ENCODE measurements at places on chromosomes 6 and 20. TPM values are rescaled to one million over a fixed set of nuclear protein-coding genes. Genes with fewer than 3 reads are reported as not detected.

The ANKRD66 gene
- total RNA-seq: not detected

The BMP2 gene
- 0.84 TPM for total RNA-seq

The RFX6 gene
- not detected for total RNA-seq

The WFDC12 gene
- not detected for total RNA-seq

GRCh38 chr6:70151616-70152015 is 151.3 kb downstream of the COL9A1 start:
- no peak for DNase-seq

- DNase-seq: peak; percentile 84
These were observed at the start of gene DUSP22 for GRCh38 chr6:291697-292505. TSS of gene DUSP22 (plus strand) at chr6:292487. CDS start at chr6:292540, 53 bp downstream.

- DNase-seq: peak; percentile 43
These were observed 60.4 kb downstream of the HAO1 start for GRCh38 chr20:7879883-7880282.

DNA sequence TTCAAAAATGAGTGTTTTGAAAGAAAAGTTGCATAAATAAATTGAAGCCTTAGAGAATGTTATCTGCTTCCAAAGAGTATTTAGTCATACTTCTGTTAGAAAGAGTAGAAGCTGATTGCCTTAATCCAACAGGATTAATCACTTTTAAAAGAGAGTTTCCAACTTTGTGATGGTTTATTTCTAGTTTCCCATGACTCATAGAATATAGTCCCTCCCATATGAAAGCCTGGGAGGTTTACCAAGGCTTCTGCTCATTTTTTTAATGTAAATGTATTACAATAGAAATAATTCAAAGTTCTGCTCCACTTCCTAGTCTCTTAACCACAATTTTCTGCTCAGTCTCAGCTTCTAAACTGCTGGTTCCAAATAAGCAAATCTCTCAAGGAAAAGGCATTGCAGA is 118.0 kb upstream of the IRAK1BP1 start:
- peak; percentile 10 for DNase-seq

DNA sequence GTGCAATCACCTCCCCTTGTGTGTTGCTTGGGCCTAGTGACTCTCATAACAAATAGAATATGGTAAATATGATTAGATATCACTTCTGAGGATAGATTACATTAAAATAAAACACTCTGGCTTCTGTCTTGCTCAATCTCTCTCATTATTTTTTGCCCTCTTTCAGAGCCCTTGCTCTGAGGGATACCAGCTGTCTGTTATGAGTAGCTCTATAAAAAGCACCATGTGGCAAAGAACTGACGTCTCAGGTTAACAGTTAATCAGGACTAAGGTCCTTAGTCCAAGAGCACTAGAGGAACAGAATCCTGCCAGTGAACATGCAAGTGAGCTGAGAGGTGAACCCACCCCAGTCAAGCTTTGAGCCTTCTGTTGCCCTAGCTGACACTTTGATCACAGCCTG is 402.2 kb upstream of the HTR1E start:
- DNase-seq: no peak

- DNase-seq: no peak
These were observed 4.0 kb downstream of the KIZ start for GRCh38 chr20:21129861-21130260.

GRCh38 chr6:15132167-15132566 is 113.7 kb upstream of the JARID2 start:
- DNase-seq: no peak

GRCh38 chr6:41786451-41787218 is 859 bp upstream of the TOMM6 start:
- DNase-seq: peak; percentile 77

GRCh38 chr20:39117491-39117890 is 155.3 kb downstream of the DHX35 start:
- peak; percentile 94 for DNase-seq

DNA sequence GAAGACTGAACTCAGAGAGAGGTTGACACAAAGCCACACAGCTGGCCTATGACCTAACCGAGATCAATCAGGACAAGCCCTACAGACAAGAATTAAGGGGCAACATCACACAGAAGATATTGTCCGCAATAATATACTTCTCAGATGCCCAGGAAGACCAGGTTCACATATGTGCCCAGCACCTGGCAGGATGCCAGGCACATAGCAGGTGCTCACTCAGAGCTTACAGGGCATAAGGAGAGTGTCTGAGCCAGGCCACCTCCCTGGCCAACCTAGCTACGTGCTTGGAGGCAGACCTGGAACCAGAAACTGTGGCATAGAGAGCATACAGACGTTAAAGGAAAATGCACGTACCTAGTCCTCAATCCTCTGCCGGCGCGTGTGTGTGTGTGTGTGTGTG is 87.0 kb upstream of the LRFN2 start:
- DNase-seq: no peak
